Adrenal gland (tissue), 19 donors: ENCODE measurements at places on chromosomes 4 and X. TPM values are rescaled to one million over a fixed set of nuclear protein-coding genes. Genes with fewer than 3 reads are reported as not detected.

DNA sequence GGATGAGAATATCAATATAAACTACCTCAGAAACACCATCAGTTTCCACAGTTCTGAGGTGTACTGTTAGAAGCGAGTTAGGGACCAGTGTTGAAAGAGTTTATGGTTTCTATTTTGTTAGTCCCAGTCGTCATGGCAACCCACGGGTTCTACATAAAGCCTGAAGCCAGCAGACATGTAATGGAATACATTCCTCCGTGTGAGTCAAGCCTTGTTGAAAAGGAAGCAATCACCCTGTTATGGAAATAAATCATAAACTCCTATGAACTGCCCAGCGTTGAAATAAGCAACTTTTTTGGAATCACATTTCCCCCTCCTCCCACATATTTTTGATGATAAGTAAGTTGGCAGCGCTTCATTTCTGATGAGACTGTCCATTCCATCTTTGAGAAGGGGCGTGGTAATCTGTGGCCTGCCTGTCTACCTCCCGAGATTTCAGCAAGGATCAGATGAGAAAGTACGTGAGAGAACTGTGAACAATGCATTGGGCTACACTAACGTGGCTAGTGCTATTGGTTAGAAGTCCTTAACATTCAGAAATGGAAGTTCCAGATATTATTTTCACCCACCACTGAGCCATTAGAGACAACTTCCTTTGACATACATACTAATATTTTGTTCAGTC, 40.4 kb upstream of the PDHA1 start:
- no peak for DNase-seq

DNA sequence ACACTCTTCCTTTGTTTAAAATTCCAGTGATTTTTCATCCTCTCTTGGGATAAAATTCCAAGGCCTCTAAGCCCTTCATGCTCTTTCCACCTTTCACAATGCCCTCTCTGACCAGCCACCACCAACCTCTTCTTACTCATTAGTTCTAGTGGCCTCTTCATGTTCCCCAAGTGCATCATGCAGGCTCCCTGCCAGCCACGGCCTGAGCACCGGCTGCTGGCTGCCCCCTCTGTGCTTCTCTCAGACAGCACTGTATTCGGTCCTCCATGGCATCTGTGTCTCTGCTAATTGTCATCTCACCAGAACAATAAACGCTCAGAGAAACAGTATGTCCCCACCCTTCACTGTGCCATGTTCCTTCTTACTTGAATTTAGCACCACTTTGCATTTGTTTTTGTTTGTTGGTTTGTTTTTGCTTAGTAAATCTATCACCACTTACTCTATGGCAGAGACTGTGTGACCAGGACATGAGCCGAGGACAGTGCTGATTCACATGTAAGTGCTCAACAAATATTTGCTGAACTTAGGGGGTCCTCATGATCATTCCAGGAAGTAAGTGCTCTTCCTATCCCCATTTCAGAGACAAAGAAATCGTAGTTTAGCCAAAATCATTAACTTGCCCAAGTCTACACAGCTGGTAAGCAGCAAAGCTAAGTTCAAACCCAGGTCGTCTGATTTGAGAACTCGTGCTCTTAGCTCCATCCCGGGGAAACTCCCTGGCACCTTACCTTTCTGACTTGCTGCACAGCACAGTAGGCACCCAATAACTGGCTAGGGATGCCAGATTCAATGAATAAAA, 77.1 kb upstream of the UCP1 start:
- no peak for DNase-seq

DNA sequence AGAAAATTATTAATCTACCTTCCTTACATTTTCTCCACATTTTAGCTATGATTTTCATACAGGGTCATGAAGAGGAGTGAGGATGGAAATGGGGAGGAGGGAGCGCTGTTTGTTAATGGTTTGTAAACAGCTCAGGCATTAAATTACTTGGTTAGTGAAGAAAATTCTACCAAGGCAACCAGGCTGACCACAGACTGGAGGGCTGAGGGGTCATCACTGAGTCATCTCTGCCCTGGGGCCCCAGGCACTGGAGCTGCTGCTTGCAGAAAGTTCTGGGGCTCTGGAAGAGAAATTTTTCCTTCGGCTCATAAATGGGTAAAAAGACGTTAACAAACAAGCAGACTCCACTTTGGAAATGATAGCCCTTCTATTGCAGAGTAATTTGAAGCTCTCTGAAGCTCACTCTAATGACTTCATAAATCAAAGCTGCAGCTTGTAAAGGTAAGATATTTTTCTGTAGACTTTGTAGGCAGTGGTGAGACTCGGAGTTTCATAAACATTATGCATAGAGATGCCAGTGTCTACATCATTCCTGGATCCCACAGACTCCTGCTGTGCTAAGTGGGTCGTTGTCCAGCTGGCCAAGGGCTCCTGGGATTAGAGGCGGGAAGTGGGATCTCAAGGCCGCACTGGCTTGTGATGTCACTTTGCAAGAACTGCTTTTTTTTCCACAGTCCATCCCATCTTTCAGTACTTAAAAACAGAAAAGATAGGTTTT, 159.6 kb downstream of the PTTG2 start:
- no peak for DNase-seq

CENPE gene
- 5.7 TPM for total RNA-seq

SLC6A14 gene
- total RNA-seq = not detected

DNA sequence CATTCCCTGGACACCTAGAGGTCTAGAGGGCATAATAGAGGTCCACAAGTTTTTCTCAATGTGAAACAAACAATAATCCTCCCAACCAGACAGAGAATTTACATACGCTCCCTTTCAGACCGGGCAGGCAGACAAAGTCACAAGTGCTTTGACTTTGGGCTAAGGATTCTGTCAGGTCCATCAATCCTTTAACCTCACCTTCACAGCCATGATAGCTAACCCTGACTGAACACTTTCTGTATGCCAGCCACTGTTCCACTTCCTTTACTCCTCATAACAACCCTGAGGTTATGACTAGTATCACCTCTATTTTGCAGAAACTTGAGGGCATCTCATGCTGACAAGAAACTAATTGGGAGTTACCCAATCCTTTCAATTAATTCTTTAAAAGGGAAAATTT, 118.8 kb upstream of the AFF2 start:
- DNase-seq = no peak

- peak; percentile 43 for DNase-seq
These were observed 435.7 kb upstream of the FMR1 start for GRCh38 chrX:147476008-147476407.

DNA sequence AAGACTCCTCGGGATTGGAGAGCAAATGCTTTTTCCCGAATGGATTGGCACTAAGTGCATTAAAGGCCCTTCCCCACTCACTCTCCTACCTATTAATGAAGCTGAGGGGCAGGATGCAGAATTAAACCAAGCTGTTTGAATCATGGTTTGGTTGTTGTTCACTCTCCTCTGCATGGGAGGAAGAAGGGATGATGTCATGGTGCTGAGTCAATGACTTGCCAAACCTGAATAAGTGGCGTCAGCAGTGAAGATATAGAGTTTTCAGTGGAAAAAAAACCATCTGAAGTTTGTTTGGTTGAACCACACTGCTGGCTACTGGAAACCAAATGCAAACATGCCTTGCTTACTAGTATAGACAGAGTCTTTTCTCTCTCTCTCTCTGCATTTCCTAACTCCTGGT, 19.8 kb upstream of the ZXDA start:
- no peak for DNase-seq

DNA sequence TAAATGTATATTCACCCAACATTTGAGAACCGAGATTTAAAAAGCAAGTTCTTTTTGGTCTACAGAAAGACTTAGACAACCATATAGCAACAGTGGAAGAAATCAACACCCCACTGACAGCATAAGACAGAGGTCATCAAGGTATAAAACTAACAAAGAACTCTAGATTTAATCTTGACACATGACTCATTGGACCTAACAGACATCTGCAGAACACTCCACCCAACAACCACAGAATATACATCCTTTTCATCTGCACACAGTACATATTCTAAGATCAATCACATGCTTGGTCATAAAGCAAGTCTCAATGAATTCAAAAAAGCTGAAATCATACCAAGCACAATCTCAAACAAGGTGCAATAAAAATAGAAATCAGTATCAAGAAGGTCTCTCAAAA, 65.8 kb downstream of the SPIN4 start:
- no peak for DNase-seq

DKK2 gene
- 0.54 TPM for total RNA-seq

DNA sequence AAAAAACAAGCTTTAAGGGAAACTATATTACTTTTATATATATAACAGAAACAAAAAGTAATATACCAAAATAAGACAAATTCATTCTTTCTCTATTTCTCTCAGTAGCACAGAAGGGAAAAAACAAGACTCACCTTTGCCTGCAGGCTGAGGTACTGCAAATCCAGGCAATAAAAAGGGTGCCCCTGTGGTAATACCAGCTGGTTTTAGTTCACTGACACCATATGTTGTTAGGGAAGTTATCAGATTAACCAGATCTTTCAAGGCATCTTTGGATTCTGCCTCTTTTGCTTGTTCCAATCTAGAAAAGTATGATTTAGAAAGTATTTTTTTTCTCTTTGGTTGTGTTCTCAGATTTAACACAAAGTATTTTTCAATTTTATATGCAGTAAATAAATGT, 139.8 kb downstream of the WDFY3 start:
- DNase-seq = no peak

GRCh38 chr4:110636680-110637407, 14.0 kb upstream of the PITX2 start:
- no peak for DNase-seq

GRCh38 chr4:113869743-113870375, 108.3 kb upstream of the CAMK2D start:
- DNase-seq = no peak

DNA sequence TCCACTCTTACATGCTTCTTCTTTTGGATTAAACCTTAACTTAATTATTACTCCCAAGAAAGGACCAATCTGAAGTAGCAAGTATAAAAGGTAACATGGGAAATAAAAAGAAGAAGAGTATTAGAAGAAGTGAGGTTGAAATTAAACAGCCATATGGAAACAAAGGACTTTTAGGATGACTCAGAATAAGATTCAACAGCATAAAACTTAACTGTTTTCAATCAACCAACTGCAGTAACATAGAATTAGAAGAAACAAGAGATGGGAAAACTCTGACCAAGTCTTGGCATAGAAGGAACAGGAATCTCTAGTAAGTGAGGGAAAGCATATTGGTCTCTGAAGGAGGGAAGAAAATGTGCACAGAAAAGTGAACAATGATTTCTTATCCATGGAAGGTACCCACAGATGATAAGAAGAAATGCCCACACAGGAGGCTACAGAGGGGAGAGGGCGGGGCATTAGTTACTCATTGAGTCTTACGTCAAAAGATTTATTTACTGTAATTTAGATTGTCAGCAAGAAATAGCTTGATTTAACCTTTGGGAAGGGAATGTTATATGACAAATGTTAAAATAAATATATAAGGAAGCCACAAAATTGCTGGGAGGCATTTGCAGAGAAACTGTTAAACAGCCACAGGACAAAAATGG, 177.3 kb downstream of the BANK1 start:
- no peak for DNase-seq

VEGFC gene
- total RNA-seq = 16.3 TPM

GRCh38 chr4:128635141-128635954, 174.2 kb upstream of the JADE1 start:
- DNase-seq = no peak

- no peak for DNase-seq
These were observed 70.6 kb downstream of the MGST2 start for GRCh38 chr4:139736274-139736660.

- DNase-seq = no peak
These were observed 14.1 kb upstream of the CNOT6L start for GRCh38 chr4:77833126-77833724.

- no peak for DNase-seq
These were observed 2.8 kb downstream of the CCNG2 start for GRCh38 chr4:77159806-77160205.

- DNase-seq = no peak
These were observed 172.1 kb upstream of the SLC7A11 start for GRCh38 chr4:138414202-138414601.
